ENCODE measurements at places on chromosomes 1 and 21.

GRCh38 chr21:37845535-37845934 lies 70.7 kb downstream of the KCNJ6 start:
- DNase-seq, result no peak

GRCh38 chr1:227124473-227124872 lies 184.4 kb downstream of the COQ8A start:
- DNase-seq, result no peak

GRCh38 chr1:28790377-28791035 lies 21.5 kb upstream of the OPRD1 start:
- DNase-seq, result no peak

DNA sequence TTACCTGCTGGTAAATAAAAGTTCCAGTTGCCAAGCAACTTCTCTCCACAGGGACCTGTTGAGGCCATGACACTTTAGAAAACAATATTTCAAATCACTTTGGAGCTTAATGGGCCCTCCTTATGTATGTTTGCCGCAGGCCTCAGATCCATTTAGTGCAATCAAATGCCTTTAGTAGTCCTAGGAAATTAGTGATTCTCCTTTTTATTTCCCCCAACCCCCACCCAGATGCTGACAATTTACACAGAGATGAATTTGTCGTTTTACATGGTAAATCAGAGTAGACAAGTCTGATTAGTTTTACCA lies 83.6 kb downstream of the CLIC4 start:
- DNase-seq, result no peak

- DNase-seq, result no peak
Observed at GRCh38 chr1:108745980-108746381, 493 bp upstream of the STXBP3 start.

DNA sequence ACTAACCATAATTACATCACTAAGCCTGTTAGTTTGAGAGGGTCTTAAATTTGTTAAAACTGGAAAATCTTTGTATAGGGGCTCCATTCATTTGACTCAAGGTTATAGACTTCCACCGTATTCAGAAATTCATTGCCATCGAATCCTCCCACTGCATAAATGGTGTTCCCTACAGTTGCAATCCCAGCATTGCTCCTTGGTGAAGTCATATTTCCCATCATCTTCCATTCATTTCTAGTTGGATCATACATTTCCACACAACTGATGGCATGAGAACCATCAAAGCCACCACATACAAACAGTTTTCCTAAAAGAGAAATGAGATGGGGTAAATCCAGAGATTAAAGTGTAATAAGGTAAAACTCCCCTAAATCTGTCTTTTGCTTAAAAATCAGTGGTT lies 19.1 kb downstream of the IVNS1ABP start:
- no peak for DNase-seq

- DNase-seq, result no peak
Observed at GRCh38 chr1:220751111-220751510, 3.0 kb downstream of the MTARC2 start.

- no peak for DNase-seq
Observed at GRCh38 chr1:76595024-76595423, 272.3 kb upstream of the ST6GALNAC5 start.

GRCh38 chr1:94526152-94526980 lies 15.2 kb downstream of the F3 start:
- no peak for DNase-seq

DNA sequence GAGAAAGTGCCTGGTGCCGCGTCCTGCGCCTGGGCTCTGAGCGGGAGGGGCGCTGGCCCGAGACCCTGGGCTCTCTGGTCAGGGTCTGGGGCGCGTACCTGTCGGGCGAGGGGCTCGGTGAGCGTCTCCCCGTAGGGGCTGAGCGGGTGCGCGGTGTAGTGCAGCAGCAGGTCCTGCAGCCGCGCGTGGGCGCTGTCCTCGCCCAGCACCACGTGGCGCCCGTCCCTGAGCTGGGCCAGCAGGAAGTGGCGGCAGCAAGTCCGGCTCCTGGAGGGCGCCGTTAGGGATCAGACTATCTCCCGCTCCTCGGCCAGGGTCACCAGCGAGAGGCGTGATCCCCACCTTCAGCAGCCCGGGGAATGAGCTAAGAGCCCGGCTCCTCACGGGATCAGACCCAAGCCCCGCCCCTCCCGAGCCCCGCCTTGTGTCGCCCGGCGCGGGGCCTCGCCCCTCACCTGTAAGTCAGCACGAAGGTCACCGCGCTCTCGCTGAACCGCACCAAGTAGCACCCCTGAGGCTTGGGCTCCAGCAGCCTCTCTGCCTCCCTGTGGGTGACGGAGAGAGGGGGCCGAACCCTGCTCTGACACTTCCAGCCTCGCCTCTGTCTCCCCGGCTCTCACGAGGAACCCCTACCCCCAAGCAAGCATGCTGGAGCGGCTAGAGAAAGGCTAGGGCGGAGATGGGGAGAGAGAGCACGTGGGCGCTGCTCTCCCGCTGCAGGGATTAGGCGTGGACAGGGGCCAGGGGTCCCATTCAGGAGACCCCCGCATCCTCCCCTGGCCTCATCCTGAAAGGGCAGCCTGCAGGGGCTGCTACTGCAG lies 2.7 kb downstream of the SH2D2A start:
- DNase-seq, result no peak

- no peak for DNase-seq
Observed at GRCh38 chr1:150159550-150159949, 9.8 kb downstream of the PLEKHO1 start.

- no peak for DNase-seq
Observed at GRCh38 chr1:44962729-44963128, 23.7 kb downstream of the EIF2B3 start.

- DNase-seq, result no peak
Observed at GRCh38 chr21:30355906-30356305, 7.5 kb upstream of the KRTAP23-1 start.

GRCh38 chr1:98129491-98129890 lies 208.7 kb upstream of the DPYD start:
- DNase-seq, result no peak

GRCh38 chr1:110524311-110525248 lies 5.6 kb upstream of the KCNA10 start:
- peak; percentile 52 for DNase-seq

- DNase-seq, result no peak
Observed at GRCh38 chr1:89809556-89809955, 11.3 kb upstream of the LRRC8D start.

DNA sequence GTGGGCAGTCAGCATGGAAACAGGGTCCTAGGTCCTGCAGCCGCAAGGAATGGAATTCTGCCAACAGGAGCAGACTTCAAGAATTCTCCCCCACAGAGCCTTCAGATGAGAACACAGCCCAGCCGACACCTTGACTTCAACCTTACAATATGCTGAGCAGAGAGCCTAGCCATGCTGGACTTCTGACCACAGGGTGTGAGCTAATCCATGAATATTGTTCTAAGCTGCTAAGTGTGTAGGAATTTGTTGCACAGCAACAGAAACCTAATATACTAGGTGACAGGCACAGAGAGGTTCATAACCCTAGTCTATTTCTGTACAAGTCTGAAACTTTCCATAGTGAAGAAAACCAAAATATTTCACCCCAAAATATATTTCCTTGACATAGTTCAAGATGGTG lies 32.9 kb upstream of the IFNGR2 start:
- no peak for DNase-seq

- no peak for DNase-seq
Observed at GRCh38 chr1:17596186-17596585, 56.7 kb downstream of the ARHGEF10L start.

- DNase-seq, result no peak
Observed at GRCh38 chr1:42943728-42944127, 14.9 kb downstream of the SLC2A1 start.

- no peak for DNase-seq
Observed at GRCh38 chr1:85330711-85331290, 54.4 kb upstream of the BCL10 start.

- peak; percentile 27 for DNase-seq
Observed at GRCh38 chr1:212916481-212917133, 33.7 kb upstream of the VASH2 start.

All from Jurkat, Clone E6-1 (cell line).